ENCODE measurements at places on chromosomes 5 and 9.
A peak's percentile ranks its signal among the peaks of the same experiment; 100 is the strongest.

DNA sequence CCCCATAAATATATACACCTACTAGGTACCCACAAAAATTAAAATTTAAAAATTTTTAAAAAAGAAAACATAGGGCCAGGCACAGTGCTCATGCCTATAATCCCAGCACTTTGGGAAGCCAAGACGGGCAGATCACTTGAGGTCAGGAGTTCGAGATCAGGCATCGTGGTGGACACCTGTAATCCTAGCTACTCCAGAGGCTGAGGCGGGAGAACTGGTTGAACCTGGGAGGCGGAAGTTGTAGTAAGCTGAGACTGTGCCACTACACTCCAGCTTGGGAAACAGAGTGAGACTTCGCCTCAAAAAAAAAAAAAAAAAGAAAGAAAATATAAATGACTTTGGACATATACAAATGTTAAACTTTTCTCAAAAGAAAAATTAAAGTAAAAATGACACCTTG lies 33.3 kb upstream of the RNF38 start:
- DNase-seq = no peak

- no peak for DNase-seq
These were observed 10.5 kb upstream of the ERCC6L2 start for GRCh38 chr9:95864852-95865580.

DNA sequence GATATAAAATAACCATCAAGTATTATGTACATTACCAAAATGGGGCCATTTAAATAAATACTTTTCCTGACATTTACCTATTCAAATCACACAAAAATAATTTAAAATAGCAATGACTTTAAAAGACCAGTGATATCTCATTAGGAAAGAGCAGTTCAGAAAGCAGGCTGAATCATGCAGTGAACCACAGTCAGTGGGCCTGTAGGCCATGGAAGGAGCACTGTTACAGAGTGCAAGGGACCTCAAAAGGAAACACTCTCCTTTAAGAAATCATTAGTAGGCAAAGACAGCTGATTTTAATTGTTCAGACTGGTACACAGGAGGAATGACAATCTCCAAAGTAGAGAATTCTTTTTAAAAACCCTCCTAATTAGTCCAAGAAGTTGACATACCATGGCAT lies 283.5 kb upstream of the EFNA5 start:
- no peak for DNase-seq

DNA sequence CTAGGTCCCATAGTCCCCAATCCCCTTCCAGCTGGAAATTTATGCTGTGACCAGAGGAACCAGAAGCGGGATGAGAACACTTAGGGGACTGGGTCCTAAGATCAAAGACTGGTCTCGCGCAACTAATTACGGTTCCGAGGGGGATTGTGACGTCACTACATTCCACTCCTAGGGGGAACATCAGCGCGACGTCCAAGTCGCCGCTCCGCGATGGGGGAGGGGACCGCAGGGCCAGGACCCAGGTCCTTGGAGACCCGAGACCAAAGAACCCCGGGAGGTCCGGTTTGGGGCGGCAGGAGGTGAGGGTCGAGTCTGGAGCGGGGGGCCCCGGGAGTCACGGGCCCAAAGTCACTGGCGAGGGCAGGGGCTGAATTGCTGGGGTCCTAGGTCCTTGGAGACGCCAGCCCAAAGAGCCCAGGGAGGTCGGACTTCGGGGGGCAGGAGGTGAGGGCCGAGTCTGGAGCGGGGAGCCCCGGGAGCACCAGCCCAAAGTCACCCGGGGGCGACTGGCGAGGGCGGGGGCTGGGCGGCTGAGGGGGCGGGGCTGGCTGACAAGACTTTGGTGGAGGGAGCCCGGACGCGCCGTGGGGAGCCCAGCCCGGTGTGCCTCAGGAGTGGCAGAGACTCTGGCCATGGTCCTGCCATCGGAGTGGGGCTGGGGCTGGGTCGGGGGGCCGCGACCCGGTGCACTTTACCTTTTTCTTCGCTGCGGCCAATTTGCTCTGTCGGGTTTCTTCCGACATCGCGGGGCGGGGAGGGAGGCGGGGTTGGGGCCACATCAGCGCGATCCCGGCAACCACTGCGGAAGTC lies at the start of gene GOLGA2:
TSS of gene GOLGA2 (minus strand) at position 810 of the 810 bp plus-strand sequence. CDS start at position 779, 31 bp downstream.
- DNase-seq = no peak

- DNase-seq = no peak
These were observed 23.7 kb downstream of the ACTL7A start for GRCh38 chr9:108885643-108886348.

- DNase-seq = peak; percentile 81
These were observed 1.3 kb downstream of the EEIG1 start for GRCh38 chr9:127979333-127980059.

DNA sequence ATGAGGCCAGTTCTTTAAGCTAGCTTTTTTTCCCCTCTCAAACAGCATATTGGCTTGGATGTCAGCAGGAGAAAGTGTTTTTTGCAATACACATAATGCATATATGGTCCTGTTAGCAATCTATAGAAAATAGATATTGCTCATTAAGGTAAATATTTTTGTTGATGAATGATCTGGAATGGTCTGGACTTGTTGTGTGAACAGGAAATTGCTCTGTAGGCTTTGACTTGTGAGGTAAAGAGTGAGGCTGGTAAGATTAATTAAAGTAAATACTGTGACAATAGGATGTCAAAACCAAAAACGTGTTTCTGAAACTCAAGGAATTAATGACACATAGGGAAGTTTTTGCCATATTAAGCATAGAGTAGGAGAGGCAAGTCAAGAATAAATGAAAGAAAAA lies 176.0 kb downstream of the TRIO start:
- DNase-seq = no peak

DNA sequence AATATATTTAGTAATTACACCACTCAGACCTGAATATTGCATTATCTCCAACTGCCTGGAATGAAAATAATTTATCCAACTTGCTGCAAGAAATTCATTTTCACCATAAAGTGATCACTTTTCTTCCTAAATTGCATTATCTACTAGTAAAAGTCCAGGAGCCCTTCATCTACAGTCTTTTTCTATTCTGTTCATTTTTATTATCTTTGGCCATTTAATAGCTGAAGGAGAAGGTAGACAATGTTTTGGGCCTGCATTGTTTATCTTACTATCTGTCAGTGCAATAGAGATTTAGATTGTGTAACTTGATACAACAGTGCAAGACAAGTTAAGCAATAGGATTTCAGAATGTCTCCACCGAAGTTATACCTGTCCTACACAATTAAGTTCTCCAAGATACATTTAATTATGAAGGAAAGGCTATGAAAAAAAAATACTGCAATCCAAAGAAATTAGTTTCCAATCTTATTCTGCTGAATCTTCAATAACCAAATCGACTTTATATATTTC lies 1339.7 kb upstream of the CDH6 start:
- no peak for DNase-seq

DNA sequence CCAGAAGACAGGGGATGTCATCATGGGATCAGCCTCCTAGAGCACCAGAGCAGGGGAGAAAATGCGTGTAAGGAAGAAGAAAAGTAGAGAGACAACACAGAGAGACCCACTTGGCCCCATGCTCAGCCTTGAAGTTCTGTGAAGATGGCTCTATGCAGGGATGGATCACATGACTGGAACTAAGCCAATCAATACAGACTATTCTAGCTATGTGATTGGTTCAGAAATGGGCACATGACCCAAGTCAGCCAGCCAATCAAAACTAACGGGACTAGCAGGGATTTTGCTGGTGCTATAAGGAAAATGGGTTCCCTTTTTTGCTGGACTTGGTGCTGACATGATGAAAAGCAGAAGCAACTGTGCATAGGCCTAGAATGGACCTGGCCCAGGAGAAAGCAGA lies 173.0 kb upstream of the TBC1D2 start:
- no peak for DNase-seq

- no peak for DNase-seq
These were observed 94.7 kb downstream of the RICTOR start for GRCh38 chr5:38979535-38979934.

GRCh38 chr5:111589316-111589715 lies 77.0 kb upstream of the STARD4 start:
- no peak for DNase-seq

Measured in amygdala (tissue), 56 donors.